A172 (cell line): ENCODE measurements at places on chromosomes 5 and 9. TPM values are rescaled to one million over a fixed set of nuclear protein-coding genes. Genes with fewer than 3 reads are reported as not detected.

TMOD1 gene
- 0.81 and 2.1 TPM in 2 replicates for total RNA-seq

FST gene
- 14.3 and 20.4 TPM in 2 replicates for total RNA-seq

PCDHB15 gene
- 0.26 and 1.0 TPM in 2 replicates for total RNA-seq

CATSPER3 gene
- total RNA-seq = not detected in 2 replicates

PAX5 gene
- total RNA-seq = 0.03 TPM in 1 of 2 replicates, not detected in the other

KCNT1 gene
- not detected in 2 replicates for total RNA-seq

PRDM9 gene
- total RNA-seq = not detected in 2 replicates

KIF27 gene
- total RNA-seq = 3.1 and 3.3 TPM in 2 replicates
